ENCODE measurements at places on chromosomes 7 and 10. TPM values are rescaled to one million over a fixed set of nuclear protein-coding genes. Genes with fewer than 3 reads are reported as not detected.

CCDC146 gene
- total RNA-seq: 1.0 TPM

PIK3CG gene
- 26.6 TPM for total RNA-seq

SPDYE5 gene
- total RNA-seq: not detected

CPVL gene
- not detected for total RNA-seq

ANKRD7 gene
- 1.3 TPM for total RNA-seq

FAM131B gene
- total RNA-seq: 2.2 TPM

CRYGN gene
- total RNA-seq: not detected

PRLHR gene
- total RNA-seq: not detected

CDHR3 gene
- 0.44 TPM for total RNA-seq

All from activated CD8-positive, alpha-beta memory T cell treated with anti-CD3 and anti-CD28 coated beads for 36 hours (primary cell).